HS-5 (cell line): ENCODE measurements at places on chromosomes 5 and 9.

DNA sequence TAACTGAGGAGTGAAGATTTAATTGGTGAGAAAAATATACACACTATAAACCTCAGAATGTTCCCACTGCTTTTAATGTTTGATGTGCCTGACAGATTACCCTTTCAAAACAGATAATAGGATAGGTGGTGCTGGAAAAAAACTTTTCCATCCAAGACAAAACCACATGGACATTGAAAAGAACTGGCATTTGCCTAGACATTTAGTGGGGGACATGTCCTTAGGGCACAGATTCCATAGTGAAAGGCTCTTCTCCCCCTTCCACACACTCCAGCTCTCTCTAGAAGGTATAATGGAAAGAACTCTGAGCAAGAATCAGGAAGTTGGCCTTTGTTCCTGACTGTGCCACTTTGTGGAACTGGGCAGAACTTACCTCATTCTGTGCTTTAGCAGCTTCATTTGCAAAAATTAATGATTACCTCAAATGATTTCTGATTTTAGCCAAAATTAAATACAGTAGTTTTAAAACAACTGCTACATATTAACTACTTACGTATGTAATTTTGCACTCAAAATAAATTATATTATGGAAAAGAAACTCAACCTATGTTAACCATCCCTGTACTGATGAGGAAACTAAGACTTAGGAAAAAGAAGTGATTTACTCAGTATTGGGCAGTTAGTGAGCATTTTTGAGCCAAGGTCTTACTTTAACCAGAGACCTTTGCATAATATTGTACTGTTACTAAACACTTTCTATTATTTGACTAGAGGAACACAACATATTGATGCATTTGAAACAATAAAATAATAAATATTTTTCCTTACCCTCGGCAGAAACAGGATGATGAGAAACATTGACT lies 43.3 kb downstream of the TMC1 start:
- no peak for DNase-seq

GRCh38 chr5:132008961-132009680 lies 2.3 kb downstream of the ACSL6 start:
- no peak for DNase-seq

- DNase-seq, result no peak
Observed at GRCh38 chr9:14248149-14248548, 65.8 kb downstream of the NFIB start.

- no peak for DNase-seq
Observed at GRCh38 chr9:111943200-111943599, 46.6 kb downstream of the UGCG start.

- peak; percentile 34 for DNase-seq
Observed at GRCh38 chr9:137435980-137436760, 5.0 kb downstream of the ENTPD8 start.

- DNase-seq, result peak; percentile 73
Observed at GRCh38 chr9:110918316-110919049, 119.8 kb downstream of the LPAR1 start.

DNA sequence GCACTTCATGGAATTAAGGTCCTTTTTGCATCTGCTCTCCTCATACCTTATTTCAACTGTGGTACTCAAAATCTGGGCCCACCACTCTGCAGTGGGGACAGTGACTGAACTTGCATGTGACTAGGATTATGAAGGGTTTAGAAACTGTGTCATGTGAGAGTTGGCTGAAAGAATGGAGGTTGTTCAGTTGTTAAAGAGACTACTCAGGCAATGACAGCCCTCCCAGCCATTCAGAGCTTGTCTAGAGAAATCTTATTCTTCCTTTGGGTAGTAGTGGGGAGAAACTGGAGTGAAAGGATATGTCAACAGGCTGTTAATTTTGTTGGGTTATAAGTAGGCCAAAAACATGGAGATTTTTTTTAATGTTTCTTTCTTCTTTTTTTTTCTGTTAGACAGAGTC lies 10.3 kb downstream of the AOPEP start:
- no peak for DNase-seq

DNA sequence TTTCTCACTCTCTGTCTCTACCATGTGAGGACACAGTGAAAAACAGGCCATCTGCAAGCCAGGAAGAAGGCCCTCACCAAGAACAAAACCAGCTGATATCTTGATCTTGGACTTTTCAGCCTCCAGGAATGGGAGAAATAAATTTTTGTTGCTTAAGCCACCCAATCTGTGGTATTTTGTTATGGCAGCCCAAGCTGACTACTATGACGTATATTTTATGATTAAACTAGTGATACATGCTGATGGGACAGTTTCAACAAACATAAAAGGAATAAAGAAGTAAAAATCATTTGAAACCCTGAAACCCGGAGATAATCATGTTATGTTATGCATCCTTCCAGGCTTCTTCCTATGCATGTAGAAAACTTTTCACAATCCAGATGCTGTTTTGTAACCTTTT lies 71.5 kb upstream of the ERBIN start:
- DNase-seq, result no peak

- DNase-seq, result no peak
Observed at GRCh38 chr5:133713751-133714150, 101.4 kb upstream of the FSTL4 start.

DNA sequence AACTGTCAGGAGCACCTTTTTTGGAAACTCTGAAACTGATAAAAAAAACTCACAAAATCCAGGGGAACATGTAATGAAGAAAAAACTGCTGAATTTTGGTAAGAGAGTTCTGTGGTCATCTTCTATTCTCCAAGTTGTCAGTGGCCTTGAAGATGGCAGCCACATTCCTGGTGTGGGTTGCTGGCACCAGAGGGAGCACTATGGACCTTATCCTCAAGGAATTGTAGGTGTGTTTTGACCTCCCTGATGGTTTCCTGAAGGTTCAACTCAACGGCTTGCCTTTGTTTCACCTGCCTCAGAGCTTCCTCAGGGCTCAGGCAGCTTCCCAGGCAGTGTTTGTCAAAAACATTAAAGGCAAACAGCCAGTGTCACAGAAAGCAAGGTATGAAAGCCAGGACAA lies 2.2 kb upstream of the SLC38A9 start:
- no peak for DNase-seq

- no peak for DNase-seq
Observed at GRCh38 chr9:16369427-16369826, 501.0 kb downstream of the BNC2 start.

- DNase-seq, result no peak
Observed at GRCh38 chr5:90000351-90000750, 409.2 kb downstream of the CETN3 start.

GRCh38 chr5:32589942-32590869 lies 4.8 kb downstream of the SUB1 start:
- DNase-seq, result peak; percentile 70

GRCh38 chr5:125750147-125750860 lies 672.9 kb upstream of the GRAMD2B start:
- DNase-seq, result no peak

- DNase-seq, result no peak
Observed at GRCh38 chr9:108859459-108860114, 2.5 kb upstream of the ACTL7A start.

GRCh38 chr5:91419571-91420537 lies 36.7 kb upstream of the ARRDC3 start:
- peak; percentile 43 for DNase-seq

DNA sequence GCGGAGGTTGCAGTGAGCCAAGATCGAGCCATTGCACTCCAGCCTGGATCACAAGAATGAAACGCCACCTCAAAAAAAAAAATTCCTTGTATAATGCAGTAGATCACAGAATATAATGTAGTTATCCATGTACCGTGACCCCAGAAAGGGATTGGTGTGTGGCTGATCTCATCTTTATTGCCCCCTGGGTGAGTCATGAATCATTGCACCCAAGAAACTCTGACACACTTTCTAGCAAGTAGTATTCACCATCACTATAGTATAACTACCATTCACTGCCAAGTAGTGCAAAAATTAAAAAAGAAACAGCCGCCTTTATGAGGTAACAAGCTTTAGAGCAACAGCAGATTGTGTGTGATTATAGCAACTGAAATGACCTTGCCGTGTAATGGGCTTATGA lies 23.7 kb upstream of the ANKH start:
- DNase-seq, result no peak

DNA sequence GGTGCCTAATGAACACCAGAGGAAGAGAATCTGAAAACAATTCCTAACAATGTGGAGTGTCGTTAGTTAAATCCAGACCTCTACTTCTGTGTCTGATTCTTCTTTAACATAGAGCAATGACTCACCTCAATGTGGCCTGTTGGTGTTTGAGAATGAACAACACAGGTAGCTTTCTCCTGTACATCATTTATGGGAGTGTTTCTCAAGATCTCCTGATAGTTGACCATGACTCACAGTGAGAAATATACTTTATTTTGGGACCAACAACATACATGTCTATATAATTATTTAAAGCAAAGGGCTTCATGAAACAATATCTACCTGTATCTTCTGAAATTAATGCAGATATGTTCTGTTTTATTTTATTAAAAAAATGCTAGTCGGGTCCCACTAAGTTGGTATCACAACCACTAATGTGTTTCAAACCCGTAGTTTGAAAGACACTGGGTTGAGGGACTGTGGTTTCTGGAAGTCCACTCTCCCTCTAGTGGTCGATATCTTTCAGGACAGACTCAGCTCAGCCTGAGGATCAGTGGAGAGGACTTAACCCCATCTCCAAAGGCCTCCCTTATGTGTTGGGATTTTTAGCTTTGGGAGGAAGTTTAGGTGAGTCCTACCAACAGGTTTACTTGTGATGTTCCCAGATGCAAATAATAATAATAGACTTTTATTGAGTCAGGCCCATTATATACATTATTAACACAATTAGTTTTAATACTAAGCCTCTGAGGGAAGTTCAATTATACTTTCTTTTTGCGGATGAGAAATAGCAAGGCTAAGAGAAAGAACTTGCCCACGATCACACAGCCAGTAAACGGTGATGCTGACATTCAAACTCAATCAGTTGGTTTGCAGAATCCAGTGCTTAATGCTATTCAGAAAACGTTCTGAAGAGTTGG lies 70.0 kb upstream of the KLF9 start:
- DNase-seq, result peak; percentile 28

GRCh38 chr5:172114875-172115422 lies 73.1 kb downstream of the STK10 start:
- DNase-seq, result no peak

GRCh38 chr9:135677641-135678168 lies 14.6 kb downstream of the LCN9 start:
- no peak for DNase-seq

GRCh38 chr9:91452844-91453243 lies 29.2 kb upstream of the NFIL3 start:
- no peak for DNase-seq

- DNase-seq, result no peak
Observed at GRCh38 chr5:15124871-15125568, 253.4 kb upstream of the ANKH start.

DNA sequence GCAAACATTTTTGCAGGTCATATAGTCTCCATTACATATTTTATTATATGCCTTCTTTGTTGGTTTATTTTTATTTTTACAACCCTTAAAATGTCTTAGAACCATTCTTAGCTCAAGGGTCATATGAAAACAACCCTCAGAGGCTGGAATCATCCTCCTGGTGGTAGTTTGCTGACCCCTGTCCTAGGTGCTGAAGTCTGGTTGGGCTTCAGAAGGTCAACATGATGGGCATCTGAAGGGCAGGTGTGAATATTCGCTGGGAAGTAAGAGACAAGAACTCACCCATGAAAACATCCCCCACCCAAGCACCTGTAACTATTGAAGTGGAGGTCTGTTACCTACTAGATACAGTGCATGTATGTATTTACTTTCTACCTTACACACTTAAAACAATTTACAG lies 75.4 kb downstream of the OSMR start:
- no peak for DNase-seq

GRCh38 chr9:138017200-138017599 lies 139.6 kb downstream of the CACNA1B start:
- DNase-seq, result no peak

DNA sequence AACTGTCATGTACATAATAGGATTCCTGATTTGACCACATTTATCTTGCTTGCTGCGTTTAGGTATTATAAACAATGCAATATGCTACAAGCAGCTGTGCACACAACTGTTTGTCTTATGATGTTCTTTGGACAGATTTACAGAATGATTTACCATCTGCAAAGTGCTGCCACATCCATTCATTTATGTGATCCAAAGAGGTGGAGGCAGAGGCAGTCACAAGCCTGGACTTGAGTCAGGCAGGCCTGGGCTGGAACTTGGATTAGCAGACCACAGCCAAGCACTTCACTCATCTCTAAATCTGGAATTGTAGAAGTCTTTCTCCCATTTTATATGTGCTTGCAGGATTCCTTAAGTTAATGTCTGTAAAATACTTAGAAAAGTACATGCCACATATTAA lies 149.0 kb downstream of the INSYN2B start:
- DNase-seq, result no peak

- peak; percentile 26 for DNase-seq
Observed at GRCh38 chr5:130289132-130290088, 385.1 kb downstream of the CHSY3 start.

GRCh38 chr5:43007911-43008362 lies 32.2 kb downstream of the ANXA2R start:
- DNase-seq, result no peak
